ENCODE measurements at places on chromosomes 13 and 19.

- no peak for DNase-seq
Measured at GRCh38 chr19:5271145-5271544, 69.5 kb downstream of the PTPRS start.

DNA sequence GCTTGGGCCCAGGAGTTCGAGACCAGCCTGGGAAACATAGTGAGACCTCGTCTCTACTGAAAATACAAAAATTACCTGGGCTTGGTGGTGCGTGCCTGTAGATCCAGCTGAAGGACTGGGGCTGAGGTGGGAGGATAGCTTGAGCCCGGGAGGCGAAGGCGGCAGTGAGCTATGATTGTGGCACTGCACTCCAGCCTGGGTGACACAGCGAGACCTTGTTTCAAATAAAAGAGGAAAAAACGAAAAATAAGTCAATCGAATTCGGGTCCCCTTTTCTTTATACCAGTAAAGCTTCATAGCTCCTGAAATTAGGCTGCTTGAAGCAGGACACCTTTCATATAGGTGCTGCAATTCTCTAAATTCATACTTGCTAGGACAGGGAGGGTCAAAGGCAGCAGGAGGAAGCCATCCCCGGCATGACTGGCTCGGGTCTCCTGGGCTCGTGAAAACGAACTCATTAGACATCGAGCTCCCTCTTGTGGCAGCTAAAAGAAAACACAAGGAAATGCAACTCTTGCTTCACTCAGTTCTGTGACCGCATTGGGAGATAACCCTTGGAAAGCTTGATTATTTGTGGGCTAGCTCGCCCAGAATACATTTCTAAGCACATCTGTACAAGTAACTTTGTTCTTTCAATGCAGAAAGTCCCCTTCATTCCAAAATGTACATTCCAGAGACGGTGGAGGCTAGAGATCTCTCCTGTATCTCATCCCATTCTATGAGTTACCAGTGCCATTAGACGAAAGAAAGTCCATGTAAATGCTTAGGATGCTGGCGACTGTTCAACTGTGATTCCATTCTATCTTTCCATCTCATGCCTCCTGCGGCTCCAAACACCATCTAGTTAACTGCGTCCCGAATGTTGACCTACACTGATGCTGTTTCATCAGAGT is 16.8 kb downstream of the FPR2 start:
- DNase-seq = peak; percentile 37

DNA sequence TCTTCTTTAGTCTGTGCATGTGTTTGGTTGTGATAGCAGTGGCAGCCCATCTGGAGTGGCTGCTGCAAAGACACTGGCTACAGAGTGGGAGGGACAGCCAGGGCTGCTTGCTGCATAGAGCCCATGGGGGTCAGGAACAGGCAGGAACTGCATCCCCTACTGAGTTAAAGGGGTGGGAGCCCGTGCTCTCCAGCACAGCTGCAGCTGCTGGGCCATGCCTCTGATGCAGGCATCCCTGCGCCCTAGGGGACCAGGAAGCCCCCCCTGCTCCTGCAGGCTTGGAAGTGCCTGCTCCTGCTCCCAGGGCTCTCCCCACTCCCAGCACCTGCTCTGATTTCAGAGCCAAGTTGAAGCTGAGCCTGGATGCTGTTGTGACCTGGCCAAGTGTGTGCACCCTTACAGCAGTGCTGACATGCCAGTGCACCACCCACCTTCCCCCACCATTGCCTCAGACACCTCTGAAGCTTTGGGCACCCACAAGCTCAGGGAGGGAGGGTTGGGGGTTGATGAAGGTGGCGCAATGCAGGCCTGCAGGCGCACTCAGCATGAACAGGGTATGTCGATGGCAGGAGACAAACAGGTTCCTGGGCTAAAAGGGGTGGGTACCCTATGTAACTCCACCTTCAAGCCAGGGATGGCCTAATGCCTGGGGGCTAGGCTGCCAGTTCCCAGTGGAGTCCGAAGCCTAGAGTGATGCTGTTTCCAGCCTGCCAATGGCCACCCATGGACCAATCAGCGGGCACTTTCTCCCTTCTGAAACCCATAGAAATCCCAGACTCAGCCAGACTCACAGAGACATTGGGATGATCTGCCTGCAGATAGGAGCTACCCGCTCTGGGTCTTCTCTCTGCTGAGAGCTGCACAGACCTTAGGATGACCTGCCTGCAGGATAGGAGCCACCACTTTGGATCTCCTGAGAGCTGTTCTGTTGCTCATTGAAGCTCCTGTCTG is 919.9 kb upstream of the MIR17HG start:
- no peak for DNase-seq

DNA sequence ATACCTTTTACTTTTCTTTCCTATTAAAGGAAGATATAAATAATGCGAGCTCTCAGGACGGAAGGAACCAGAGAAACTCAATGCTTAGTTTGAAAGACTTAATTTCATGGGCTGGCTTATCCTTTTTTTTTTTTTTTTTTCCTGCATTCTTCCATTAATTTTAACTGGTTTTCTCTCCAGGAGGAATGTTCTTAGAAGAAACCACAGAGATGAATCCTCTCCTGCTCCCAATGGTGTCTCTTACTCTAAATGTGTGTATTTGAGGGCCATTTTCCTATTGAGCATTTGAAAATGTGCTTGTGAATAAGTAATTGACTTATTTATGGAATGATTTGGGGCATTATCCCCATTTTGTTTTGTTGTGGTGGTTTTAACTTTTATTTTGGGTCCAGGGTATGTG is 494.9 kb downstream of the FOXO1 start:
- no peak for DNase-seq

DNA sequence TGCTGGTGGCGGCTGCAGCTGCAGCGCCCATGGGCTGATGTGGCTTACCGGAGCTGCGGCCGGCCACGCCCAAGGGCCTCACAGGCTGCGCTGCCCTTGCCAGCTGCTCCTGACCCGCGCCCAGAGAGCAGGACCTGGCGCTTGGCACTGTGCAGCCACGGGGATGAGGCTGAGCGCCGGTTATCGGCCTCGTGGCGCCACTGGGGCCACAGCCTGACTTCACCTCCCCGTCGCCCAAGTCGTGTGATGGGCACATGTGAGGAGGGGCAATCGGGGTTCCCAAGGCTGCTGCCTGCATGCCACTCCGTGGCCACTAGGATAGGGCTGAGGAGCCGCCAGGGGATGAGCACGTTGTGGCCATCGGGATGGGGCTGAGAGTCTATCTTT is 77.2 kb upstream of the PABPC3 start:
- DNase-seq = no peak

DNA sequence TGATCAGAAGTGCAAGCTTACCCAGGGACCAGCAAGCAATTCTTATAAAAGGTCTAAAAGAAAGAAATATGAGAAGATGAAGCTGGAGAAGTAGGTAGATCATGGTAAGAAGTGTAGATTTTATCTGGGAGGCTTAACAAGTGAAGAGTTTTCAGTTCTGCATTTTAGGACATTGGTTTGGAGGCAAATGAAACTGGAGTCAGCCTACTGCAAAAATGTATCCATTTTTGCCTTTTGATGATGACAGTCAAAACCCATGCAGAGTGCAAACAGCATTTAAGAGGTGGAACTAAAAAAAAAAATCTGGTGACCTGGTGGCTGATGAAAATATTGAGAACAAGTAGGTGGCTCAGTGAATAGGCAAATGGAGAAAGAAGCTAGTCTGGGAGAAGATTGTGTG is 216.9 kb downstream of the DNAJC15 start:
- no peak for DNase-seq

DNA sequence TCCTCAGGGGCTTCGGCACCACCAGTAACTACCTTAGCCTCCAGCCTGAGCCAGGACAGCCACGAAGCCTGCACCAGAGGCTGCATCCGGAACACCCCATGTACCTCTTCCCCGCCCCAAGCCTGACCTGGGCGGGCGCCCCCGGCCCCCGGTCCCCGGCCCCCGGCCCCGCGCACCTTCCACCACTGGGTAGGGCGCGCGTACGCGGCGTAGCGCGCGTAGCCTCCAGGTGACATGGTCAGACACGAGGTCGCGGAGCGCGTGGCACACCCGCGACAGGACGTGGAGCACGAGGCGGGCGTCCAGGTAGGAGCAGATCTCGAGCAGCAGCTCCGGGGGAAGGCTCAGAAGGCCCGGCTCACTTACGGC is 450 bp downstream of the FBXW9 start:
- no peak for DNase-seq

- DNase-seq = no peak
Measured at GRCh38 chr19:19160461-19161035, 9.5 kb downstream of the MEF2B start.

GRCh38 chr19:51469162-51469561 is 9.2 kb upstream of the CEACAM18 start:
- DNase-seq = no peak

GRCh38 chr13:108227651-108228272 is 9.6 kb downstream of the ABHD13 start:
- no peak for DNase-seq

DNA sequence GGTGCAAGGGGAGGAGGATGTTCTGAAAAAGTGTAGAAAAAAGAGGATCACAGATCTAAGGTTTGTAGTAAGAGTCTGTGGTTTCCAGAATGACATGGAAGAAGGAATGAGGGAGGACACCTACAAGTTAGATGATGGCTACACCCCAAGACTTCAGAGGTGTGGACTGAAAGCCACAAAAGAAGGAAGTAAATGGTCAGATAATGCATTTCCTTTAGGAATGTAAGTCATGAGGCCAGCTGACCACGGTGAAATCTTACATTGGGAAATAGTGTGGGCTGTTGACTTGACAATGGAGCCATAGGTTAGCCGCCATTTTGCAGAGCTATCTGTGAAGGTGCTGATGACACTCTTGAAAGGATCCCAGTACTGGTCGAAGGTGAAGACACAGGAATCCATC is 25.3 kb upstream of the FBXO27 start:
- DNase-seq = no peak

- DNase-seq = no peak
Measured at GRCh38 chr19:13923194-13923987, 14.8 kb downstream of the PODNL1 start.

DNA sequence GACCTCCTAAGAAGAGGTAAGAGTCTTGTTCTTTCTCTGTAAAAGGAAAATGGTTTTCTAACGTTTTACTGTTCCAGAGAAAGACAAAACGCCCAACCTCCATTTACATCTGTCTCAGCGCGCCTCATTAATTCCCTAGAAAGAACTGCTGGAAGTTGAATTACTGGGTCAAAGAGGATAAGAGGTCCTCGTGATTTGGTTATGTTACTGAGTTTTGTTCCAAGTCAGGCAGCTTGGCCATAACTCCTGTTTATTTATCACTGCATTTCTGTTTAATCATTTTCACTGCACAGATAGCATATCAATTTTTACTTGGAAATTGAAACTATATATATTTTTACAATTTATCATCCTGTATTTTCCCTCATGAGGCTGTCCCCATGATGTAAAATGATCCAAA is 112.9 kb upstream of the PEG3 start:
- DNase-seq = no peak

DNA sequence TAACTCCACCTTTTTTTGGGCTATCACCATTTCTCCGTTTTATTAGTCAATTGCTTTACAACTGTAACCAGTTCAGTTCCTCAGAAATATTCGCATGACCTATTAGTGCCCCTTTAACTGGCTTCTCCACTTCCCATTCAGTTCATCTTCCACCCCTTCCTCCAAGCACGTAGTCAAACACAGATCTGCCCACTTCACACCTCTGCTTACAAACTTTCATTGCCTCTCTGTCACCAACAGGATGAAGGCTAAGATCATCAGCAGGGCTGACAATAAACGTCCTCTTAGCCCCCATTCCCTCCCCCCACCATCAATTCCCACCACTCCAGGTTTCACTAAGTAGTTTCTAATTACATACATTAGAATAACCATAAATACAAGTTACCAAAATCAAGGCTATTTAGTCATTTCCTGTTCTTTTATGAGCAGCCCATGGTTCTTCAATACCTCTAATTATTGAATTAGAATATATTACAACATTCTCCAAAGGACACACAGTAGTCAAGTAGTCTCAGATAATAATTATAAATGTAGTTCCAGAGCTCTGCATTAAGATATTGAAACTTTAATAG is 95.7 kb downstream of the SPRY2 start:
- no peak for DNase-seq

GRCh38 chr13:48429036-48429435 is 16.1 kb upstream of the LPAR6 start:
- no peak for DNase-seq

GRCh38 chr19:29370276-29370675 is 155.5 kb upstream of the VSTM2B start:
- DNase-seq = no peak

DNA sequence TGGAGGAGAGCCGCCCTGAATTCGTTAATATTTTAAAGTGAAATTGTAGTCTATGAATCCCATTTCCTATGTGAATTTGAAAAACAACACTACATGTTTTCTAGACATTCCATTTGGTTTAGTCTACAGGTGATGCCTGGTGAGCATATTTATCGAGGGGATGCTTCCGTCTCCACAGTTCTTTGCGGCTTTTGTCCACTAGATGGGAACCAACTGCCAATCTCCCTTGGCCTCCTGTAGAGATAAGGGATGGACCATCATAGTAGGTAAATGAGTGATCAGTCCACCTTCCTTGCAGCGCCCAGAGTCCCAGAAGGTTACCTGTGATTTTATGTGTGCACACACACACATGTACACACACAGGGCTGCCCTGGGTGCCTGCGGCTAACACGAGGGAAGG is 289.8 kb upstream of the SOX21 start:
- DNase-seq = no peak

DNA sequence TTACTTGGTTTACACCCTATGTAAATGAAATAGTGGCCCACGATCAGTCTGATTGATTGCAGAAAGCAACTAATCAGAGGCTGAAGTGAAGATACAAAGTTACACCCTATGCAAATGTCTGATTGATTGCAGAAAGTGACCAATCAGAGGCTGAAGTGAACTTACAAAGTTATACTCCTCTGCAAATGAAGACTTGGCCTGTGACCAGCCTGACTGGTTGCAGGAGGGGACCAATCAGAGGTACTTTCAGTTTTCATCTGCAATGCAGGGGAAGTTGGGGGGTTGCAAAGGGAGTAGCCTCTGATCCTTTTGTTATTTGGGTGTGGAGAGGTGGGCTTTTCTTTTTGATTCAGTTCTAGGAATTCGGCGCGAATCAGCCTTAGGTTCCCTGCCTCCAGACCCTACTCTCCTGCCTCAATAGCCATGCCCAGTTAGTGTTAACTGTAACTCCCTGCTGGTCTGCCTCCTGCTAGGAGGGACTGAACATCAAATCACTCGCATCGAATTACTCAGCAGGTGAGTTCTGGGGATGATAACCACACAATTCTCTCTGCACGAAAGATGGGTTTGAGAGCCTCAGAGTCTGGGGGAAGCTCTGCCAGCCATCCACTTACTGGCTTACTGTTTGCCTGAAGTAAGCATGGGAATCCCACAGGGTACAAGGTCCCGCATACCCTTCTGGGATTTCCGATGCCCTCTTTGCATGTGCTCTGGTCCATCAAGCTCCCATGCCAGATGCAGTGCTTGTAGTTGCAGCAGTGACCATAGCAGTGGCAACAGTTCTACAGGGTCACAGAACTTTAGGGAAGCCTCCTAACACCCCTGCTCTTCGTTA is 7.5 kb downstream of the ARL11 start:
- peak; percentile 20 for DNase-seq

GRCh38 chr13:113833111-113833830 is 30.6 kb downstream of the GAS6 start:
- no peak for DNase-seq

- DNase-seq = no peak
Measured at GRCh38 chr13:106078191-106078590, 457.3 kb downstream of the EFNB2 start.
